SW480 (cell line): ENCODE measurements at places on chromosomes 11 and 22.

- no peak for DNase-seq
Observed at GRCh38 chr11:95676308-95676707, 113.3 kb downstream of the FAM76B start.

- DNase-seq, result peak; percentile 29
Observed at GRCh38 chr11:82229341-82229740, 504.3 kb downstream of the FAM181B start.

DNA sequence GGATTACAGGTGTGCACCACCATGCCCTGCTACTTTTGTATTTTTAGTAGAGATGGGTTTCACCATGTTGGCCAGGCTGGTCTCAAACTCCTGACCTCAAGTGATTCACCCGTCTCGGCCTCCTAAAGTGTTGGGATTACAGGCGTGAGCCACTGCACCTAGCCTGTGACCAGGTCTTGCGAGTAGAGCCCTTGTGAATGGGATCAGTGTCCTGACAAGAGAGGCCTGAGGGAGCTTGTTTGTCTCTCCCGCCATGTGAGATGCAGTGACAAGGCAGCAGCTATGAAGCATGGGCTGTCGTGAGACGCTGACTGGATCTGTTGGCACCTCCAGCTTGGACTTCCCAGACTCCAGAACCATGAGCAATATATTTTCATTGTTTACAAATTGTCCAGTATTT lies 69.3 kb downstream of the LRRC32 start:
- no peak for DNase-seq

DNA sequence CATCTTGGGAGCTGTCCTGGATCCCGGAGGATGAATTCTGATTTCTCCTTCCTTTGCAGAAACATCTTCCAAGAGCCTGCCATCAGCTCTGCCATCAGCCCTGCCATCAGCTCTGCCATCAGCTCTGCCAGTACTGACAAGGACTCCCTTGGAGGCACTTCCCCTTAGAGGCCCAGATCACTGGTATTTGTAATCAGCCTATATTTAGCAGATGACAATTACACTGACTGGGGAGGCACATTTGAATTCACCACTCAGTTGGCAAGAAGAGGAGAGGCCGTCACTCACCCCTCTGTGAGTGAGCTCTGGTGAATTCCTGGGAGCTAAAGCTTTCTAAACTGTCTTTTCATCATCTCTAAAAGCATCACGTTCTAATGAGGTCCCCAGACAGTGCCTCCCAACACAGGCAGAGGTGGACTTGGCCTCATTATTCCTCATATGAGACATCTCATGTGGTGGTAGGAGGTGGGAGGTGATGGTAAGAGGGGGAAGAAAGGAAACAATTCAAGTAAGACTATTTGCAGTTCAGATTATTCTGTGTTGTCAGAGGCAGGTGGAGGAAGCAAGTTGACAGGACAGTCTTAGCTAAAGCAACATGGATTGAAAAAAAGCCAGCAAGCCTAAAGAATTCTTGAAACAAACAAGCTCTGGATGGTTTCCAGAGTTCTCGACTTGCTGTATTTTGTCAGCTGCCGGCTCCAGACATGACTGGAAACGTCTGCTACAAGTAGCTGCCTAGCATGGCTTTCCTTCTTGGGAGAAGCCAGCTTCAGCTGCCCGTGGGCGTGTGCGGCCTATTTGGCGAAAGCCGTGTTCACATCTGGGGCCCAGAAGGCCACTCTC lies 771.7 kb downstream of the TBC1D22A start:
- no peak for DNase-seq

DNA sequence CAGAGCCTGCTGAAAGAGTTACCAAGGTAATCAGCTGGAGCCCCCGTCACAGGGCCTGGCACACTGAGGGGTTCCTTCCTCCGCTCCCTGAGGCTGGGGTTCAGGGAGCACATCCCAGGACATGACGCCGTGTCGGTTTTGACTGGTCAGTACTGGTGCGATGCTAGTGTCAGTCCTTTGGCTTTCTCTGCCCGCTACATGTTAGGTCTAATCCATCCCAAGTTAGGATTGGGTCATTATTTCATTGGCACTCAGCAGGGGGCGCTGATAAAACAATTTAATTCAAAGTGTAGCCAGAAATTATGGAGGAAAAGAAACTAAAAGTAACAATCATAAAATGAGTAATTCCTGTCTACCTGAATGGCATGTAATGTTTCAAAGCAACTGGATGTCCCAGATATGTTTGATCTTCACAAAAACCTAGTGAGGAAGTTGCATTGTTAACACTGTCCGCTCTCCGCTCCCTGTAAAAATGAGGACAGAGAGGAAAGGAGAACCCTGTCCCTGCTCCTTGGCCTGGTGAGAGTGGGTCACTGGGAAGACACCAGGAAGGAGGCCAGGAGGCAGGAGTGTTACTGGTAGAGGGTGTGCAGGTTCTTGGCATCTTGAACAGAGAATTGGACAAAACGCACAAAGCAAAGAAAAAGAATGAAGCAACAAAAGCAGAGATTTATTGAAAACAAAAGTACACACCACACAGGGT lies 27.1 kb downstream of the TSKU start:
- peak; percentile 26 for DNase-seq

DNA sequence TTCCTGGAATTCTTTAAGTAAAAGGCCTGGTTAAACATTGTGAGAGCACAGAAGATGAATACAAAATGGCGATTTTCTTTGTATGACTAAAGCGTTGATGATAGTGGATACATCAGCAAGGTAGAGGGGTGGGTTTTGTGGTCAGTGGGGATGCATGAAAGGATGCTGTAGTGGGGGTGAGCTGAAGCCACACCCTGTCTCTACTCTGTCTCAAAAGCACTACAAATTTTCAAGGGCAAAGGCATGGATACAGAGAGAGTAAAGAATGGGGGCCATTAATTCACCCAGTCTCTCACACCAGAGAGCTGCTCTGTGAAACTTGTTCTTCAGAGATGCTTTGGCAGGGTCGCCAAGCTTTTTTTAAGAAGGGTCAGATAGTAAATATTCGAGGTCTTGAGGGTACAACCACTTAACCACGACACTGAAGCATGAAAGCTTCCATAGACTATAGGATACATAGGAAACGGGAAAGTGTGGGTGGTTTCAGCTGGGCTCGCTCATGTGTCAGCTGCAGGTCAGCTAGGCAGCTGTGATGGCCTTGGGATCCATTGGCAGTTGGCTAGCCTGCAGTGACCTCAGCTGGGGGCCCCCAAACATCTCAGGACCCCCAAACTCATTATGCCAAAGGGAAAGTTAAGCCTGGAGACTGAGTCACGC lies 8.3 kb downstream of the TMEM138 start:
- no peak for DNase-seq

GRCh38 chr11:3134651-3135480 lies 30.2 kb downstream of the OSBPL5 start:
- no peak for DNase-seq

- no peak for DNase-seq
Observed at GRCh38 chr11:81135570-81135969, 1598.1 kb downstream of the FAM181B start.

DNA sequence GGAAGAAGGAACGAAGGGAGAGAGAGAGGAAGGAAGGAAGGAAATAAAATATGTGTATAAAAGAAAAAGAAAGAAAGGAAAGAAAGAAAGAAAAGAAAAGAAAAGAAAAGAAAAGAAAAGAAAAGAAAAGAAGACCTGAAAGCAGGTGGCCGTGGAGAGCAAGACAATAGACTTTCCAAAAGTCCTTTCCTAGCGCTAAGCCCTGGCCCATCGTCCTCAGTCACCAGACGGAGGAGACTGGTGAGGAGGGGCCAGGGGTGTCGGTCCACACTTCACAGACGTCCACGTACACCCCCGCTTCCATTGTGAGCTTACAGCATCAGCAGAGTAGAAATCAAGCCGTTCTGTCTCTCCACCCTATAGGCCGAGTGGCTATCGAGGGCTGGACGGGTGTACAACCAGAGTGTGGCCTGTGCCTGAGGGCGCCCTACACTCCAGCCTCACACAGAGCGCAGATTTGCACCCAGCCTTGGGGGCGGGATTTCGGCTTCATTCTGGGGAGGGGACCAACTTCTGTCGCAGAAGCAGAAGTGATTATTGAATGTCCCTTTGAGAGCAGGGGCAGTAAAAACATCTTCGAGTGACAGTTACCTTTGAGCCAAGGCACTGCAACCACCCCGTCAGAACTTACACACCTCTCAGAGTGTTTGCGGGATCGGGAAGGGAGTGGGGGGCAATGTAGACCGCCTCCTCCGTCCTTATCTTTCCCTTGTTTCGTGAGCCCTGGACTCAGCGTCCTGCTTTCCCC lies 2.0 kb upstream of the BSX start:
- no peak for DNase-seq
